ENCODE measurements at places on chromosomes 6 and 20. TPM values are rescaled to one million over a fixed set of nuclear protein-coding genes. Genes with fewer than 3 reads are reported as not detected.

Gene CENPW
- total RNA-seq, result 36.2 TPM

DNA sequence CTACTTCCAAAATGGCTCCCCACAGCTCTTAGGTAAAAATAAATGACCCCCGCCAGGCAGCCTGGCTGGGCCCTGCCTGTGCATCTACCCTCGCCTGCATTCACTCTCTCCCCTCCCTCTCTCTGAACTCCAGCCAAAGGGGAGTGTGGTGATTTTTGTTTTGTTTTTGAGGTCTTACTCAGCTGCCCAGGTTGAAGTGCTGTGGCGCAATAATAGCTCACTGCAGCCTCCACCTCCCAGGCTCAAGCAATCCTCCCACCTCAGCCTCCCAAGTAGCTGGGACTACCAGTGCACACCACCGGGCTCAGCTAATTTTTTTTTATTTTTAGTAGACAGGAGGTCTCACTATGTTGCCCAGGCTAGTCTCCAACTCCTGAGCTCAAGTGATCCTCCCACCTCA is 15.8 kb downstream of the NFATC2 start:
- DNase-seq, result no peak

GRCh38 chr6:125252891-125253290 is 48.9 kb downstream of the HDDC2 start:
- no peak for DNase-seq

Gene VGLL2
- not detected for total RNA-seq

Gene SLC17A2
- total RNA-seq, result not detected

Gene CYP24A1
- not detected for total RNA-seq

DNA sequence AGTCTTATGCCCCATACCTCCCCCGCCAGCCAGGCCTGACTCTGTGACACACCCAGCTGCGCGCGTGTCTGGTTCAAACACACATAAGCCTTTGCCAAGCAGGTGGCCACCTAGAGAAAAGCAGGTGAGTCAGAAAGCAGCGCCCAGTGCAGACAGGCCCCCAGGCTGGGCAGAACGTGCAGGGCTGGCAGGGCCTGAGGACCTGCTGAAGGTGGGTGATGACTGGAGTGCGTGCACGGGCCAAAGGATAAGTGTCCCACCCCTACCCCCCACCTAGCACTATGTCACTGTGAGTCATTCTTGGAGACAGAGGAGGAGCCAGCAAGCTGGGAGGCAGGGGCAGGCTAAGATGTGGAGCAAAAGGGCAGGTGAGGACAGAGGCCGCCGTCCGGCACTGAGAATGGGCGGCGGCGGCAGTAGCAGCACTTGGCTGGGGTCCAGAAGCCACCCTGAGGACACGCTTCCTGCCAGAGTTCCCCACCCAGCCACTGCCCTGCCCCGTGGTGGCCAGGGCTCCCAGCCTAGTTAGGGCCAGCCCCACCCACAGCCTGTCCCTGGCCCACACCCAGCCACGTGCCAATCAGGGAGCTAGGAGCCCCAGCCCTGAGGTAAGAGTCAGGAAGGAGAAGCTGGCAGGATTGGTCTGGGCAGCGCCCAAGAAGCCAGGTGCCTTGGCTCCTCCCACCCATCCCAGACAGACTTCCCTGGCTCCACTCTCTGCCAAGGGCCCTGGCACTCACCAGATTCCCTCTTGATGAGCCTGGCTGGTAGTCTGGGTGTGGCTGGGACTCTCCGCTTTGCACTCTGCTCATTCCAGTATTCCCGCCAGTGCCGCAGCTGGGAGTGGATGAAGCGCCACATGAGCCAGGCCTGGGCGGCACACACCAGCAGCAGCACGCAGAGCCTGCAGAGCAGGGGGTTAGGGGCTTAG is 72.7 kb downstream of the TRAM2 start:
- no peak for DNase-seq

DNA sequence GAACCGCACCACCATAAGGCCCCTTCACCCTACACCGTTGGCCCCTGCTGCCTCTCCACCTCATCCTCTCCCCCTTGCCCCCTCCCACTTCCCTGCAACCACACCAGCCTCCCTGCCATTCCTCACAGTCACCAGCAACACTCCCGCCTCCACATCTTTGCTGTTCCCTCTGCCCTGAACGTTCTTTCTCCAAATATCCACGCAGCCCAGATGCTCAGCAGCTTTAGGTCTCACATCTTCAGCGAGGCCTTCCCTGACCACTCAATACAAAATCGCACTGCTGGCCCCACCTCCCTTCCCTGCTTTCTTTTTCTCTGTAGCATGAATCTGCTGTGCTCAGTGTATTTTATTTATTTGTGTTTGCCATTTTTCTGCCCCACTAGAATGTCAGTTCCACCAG is 20.5 kb downstream of the ITPR3 start:
- DNase-seq, result no peak

All from natural killer cell treated with Interleukin-12 subunit alpha and Interleukin-12 subunit beta and Interleukin-15 and Interleukin-18, amount 100 ng/mL, for 72 hours (primary cell).